ENCODE measurements at places on chromosomes 11 and 22.
A peak's percentile ranks its signal among the peaks of the same experiment; 100 is the strongest.

DNA sequence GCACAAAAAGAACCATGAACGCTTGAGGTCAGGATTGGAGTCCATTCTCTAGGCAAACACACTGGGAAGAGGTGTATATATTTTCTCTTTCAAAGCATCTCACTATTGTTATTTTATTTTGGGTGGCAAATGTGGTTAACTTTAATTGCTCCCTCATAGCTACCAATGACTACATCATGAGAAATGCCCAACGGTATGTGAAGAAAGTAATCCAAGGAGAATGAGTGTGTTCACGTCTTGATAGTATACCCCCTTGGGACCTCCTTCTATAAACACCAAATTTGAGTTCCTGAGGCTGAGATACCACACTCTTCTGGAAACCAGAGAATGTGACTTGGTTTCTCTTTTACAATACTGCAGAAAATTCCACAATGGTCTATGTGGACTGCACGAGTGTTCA lies 15.8 kb downstream of the OR8D1 start:
- no peak for DNase-seq

DNA sequence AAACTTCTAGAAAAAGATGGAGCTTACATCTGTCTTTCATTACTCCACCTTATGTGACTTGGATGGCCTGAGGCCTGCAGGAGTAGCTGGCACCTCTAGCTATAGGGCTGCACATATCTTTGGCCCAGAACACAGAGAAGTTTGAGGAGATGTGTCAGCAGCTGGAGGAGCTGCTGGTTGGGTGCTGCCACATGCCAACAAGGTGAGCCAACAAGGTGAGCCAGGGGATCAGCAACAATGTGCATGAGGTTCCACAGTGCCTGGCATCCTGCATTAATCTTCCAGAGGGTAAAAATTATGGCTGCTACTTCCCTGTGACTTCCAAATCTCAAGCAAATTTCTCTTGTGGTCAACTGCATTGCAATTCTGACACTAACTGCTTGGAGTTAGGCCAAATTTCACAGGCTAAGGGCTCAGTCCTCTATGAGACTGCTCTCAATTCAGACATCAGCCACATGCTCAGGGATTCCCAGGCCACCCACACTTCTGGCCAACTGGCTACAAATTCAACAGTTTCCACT lies 16.0 kb downstream of the RBM7 start:
- no peak for DNase-seq

- DNase-seq = peak; percentile 82
Measured at GRCh38 chr11:74398244-74399159, at the start of gene PGM2L1. Gene PGM2L1, minus strand, starts transcription at chr11:74398433. Its CDS starts 272 bp downstream, at chr11:74398161.

GRCh38 chr11:130094614-130095013 lies 24.9 kb downstream of the APLP2 start:
- DNase-seq = no peak

DNA sequence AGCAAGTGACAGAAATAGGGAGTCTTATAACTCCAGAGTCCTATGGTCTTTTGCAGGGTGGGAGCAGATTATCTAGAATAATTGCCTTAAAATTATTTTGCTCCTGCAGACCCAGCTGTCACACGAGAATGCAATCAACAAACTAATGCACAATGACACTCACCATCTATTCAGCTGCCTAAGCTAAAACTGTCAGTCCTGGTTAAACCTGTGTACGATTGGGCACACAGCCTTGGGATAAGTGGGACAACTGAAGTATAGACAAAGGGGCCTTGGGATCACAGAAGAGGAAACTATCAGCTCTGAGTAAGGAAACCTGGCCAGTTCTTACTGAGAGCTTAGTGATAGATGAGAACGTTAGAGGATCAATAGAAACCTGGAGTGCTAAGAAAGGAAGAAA lies 595.9 kb upstream of the KIRREL3 start:
- DNase-seq = no peak

DNA sequence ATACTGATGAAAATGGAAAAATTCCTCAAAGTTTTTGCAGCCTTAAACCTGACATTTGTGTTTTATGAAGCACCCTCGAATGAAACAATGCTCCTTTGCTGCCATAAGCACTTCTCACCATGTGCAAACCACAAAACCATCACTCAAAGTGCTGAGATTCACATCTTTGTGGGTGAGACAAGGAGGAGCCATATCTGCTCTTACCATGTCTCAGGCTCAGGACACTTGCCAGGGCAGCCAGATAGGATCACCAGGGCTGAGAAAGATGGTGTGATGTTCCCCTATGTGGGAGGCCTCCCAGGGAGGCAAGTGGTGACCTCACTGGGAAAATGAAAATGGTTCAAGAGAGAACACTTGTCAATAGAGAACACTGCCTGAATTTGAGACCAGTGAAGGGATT lies 120.4 kb downstream of the CCDC34 start:
- DNase-seq = no peak

DNA sequence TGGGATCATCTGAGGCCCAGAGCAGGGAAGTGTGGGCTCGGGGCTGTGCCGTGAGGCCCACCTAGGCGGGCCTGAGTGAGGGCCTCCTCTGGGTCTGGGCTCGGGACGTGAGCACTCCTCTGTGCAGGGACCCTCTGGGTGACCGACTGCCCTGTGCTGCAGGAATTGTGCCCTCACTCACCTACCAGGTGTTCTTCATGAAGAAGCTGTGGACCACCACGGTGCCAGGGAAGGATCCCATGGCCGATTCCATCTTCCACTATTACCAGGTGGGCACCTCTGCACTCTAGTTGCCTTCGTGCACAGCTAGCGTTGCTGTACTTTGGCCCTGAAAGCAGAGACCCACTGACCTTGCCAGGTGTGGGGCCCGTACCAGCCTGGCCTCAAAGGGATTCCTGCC lies 80.5 kb downstream of the MYO7A start:
- no peak for DNase-seq

Data from stimulated activated CD4-positive, alpha-beta T cell treated with anti-CD3 and anti-CD28 coated beads, Interleukin-15, amount 100 ng/mL, for 1 hour (primary cell).